ENCODE measurements at places on chromosomes 7 and 10.

DNA sequence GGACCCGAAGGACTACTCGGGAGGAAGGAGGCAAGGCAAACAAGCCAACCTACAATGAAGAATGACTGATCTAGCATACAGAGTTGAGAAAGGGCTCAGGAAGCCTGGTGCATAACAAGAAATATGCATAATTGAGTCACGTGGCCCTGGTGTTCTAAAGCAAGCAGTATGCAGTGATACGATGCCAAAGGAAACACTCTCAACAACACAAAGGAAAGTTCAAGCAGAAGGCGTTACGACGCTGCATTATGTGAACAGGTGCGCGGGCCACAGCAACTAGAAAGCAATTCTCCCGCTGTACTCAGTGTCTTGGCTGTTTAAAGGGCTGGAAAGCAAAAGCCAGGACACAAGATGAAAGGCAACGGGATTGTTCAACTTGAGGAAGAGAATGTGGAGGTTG lies 100.8 kb downstream of the PRTFDC1 start:
- H3K36me3 ChIP-seq = no peaks in the 10 kb centered on the region
- no peaks in the 10 kb centered on the region for H3K27me3 ChIP-seq
- DNase-seq = no peak
- H3K27ac ChIP-seq = no peak overlapping the region
- no peak overlapping the region for H3K4me3 ChIP-seq

- H3K36me3 ChIP-seq = no peaks in the 10 kb centered on the region
- H3K4me1 ChIP-seq = no peaks in the 10 kb centered on the region
- H3K27ac ChIP-seq = no peak overlapping the region
- DNase-seq = no peak
Measured at GRCh38 chr10:55353414-55353813, 552.4 kb upstream of the PCDH15 start.

GRCh38 chr7:76224695-76225094 lies 23.0 kb downstream of the SRRM3 start:
- H3K4me1 ChIP-seq = no peaks in the 10 kb centered on the region
- DNase-seq = no peak
- no peaks in the 10 kb centered on the region for H3K36me3 ChIP-seq
- H3K4me3 ChIP-seq = no peak overlapping the region
- H3K27me3 ChIP-seq = no peaks in the 10 kb centered on the region

DNA sequence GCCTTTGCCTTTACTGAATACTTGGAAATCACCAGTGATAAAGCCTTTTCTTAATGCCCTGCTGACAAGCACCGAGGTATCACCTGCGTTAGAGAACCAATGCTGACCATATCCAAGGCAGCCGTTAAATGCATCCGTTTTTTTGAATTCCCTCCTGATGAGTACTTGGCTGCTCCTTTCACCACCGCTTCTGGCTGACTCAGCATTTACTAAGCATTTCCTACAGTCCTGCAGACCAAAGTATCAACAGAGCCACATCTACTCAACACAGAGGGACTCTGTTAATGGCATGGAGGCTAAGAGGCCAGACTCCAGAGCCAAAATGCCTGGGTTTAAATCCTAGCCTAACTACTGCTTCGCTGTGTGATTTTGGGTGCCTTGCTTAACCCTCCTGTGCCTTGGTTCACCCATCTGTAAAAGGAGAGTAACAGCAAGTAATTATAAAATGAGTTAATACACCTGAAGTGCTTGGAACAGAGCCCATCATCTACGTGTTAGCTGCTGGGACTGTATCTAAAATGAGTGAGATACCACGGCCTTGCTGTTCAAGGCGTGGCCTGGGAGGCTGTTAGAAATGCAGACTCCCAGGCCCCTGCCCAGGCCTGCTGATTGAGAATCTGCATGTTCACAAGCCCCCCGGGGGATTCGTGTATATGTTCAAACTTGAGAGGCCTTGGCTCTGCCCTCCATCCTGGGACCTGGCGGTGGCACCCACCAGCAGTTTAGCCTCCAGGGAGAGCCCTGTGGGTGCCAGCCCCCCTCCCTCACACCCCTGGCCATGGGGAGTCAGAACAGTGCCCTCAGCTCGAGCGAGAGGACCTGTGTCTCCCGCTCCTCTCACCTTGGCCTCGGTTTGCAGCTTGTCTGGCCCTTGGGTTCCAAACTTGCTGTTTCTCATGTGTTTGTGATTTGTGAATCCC lies 30.8 kb upstream of the EFCAB10 start:
- no peak overlapping the region for H3K27ac ChIP-seq
- no peaks in the 10 kb centered on the region for H3K4me1 ChIP-seq
- H3K27me3 ChIP-seq = no peaks in the 10 kb centered on the region
- H3K36me3 ChIP-seq = no peaks in the 10 kb centered on the region
- no peak overlapping the region for H3K4me3 ChIP-seq
- DNase-seq = no peak

DNA sequence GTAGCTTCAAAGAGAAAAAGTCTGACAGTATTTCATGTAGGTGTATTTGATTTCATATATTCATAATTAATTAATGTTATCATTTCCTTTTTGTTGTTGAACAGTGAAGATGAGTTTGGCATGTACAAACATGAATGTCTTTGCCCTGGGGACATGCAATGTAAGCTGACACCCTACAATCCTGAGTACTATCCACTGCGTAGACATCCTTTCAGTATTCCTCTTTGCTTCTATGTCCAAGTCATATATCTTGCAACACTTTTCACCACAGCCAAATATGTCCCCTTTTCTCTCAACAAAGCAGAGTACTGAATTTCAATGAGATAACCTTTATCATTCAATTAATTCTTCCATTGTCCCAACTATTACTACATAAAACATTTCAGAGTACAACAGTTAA lies 93.6 kb downstream of the GPR37 start:
- no peak overlapping the region for H3K4me3 ChIP-seq
- H3K4me1 ChIP-seq = no peaks in the 10 kb centered on the region
- no peak overlapping the region for H3K27ac ChIP-seq

DNA sequence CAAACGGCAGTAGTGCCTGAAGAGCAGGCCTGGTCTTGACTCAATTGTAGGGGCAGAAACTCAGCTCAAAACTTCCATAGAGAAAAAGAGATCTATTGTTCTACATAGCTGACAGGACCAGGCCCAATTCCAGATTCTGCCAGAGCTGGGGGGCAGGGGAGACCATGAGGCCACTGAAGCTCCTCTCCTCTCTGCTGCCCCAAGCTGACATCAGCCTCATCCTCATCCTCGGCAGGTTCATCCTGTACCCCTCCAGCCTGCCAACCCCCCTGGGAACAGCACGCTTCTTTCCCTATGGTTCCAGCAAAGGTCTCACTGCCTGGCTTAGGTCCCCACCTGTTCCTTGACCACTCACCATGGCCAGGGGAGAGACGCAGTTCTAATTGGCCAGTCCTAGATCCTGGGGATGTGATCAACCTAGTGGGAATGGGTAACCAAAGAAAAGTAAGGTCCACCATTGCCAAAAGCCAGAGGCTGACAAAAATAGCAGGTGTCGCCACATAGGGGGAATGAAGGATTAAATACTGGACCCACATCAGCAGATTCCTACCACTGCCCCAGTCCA lies 42.9 kb downstream of the CCDC3 start:
- DNase-seq = no peak
- H3K4me1 ChIP-seq = no peaks in the 10 kb centered on the region
- no peaks in the 10 kb centered on the region for H3K36me3 ChIP-seq
- no peak overlapping the region for H3K4me3 ChIP-seq

DNA sequence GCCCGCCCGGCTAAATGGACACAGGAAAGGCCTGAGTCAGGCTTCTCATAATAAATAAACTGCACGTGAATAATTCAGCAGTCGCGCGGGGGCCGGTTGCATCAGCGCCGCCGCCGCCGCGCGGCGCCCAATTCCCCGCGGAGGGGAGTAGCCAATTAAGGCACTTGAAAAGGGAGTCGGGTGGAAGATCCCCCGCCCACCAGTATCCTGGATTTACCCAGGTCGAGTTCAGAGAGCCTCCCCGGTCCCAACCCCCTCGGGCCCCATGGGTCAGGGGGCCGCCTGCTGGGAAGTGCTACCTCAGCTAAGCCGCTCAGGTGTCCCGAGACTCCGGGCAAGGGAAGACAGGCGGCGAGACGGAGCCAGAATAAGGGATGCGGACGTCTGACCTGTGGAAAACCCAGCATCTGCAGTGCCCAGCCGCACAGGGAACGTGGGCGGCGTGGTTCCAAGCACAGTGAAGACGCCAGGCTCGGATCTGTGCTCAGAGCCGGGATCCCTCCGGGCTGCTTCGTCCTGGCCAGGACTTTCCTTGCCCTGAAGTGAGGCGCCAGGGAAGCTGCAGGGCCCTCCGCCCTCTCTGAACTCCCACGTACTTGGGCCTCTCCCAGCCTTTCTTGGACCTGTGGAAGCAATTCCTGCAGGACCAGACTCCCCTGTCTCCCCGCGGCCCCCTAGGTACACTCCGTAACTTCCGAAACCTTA lies 7.3 kb upstream of the LBX1 start:
- no peaks in the 10 kb centered on the region for H3K36me3 ChIP-seq
- peaks cover 6% of the 10 kb centered on the region for H3K4me1 ChIP-seq
- H3K27me3 ChIP-seq = peaks cover 69% of the 10 kb centered on the region
- H3K4me3 ChIP-seq = no peak overlapping the region
- no peak overlapping the region for H3K27ac ChIP-seq
- DNase-seq = no peak

DNA sequence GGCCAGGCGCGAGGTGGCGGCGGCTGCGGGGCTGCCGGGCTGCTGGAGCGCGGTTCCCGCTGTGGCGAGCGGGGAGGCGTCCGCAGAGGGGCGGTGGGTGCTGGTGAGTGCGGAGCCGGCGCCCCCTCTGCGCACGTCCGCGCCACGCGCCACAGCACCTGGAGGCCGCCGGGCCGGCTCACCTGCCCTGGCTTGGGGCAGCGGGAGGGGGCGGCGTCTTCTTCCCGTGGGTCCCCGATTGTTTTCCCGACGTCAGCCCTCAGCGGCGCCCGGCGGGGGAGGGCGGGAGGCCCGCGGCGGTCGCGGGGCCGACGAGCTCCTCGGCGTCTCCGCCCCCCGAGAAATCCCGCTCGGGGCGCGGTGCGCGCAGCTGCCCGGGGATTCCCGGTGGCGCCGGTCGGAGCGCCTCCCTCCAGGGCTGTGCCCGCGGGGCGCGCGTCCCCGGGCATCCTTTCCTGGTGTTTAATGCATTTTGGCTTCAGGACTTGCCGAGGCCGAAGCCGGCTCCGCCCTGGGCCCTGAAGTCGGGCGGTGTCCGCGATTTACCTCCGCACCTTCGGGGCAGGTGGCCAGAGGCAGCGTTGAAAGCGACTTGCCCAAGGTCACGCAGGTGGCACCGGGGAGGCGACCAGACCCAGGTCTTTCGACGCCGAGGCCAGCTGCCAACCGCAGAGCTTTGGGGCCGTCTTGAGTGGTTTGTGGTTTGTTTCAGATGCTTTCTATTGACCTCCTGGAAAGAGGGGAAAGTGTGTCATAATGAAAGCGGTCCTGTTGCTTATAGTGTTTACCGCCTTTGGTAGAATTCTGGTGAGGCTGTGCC lies 561 bp downstream of the PLEKHA1 start:
- H3K36me3 ChIP-seq = no peaks in the 10 kb centered on the region
- H3K27me3 ChIP-seq = no peaks in the 10 kb centered on the region
- H3K4me1 ChIP-seq = no peaks in the 10 kb centered on the region
- peak overlapping the region; percentile 65 for H3K4me3 ChIP-seq

GRCh38 chr10:18233775-18234174 lies 93.6 kb downstream of the CACNB2 start:
- no peak overlapping the region for H3K27ac ChIP-seq
- H3K4me1 ChIP-seq = no peaks in the 10 kb centered on the region
- no peaks in the 10 kb centered on the region for H3K36me3 ChIP-seq
- DNase-seq = no peak

GRCh38 chr7:155918720-155919390 lies 106.6 kb upstream of the SHH start:
- no peak overlapping the region for H3K27ac ChIP-seq
- no peaks in the 10 kb centered on the region for H3K4me1 ChIP-seq
- no peak for DNase-seq
- no peaks in the 10 kb centered on the region for H3K27me3 ChIP-seq
- no peak overlapping the region for H3K4me3 ChIP-seq

GRCh38 chr7:104993217-104993862 lies 20.7 kb upstream of the KMT2E start:
- H3K4me1 ChIP-seq = no peaks in the 10 kb centered on the region
- no peaks in the 10 kb centered on the region for H3K27me3 ChIP-seq
- DNase-seq = no peak
- no peak overlapping the region for H3K4me3 ChIP-seq
- no peaks in the 10 kb centered on the region for H3K36me3 ChIP-seq

DNA sequence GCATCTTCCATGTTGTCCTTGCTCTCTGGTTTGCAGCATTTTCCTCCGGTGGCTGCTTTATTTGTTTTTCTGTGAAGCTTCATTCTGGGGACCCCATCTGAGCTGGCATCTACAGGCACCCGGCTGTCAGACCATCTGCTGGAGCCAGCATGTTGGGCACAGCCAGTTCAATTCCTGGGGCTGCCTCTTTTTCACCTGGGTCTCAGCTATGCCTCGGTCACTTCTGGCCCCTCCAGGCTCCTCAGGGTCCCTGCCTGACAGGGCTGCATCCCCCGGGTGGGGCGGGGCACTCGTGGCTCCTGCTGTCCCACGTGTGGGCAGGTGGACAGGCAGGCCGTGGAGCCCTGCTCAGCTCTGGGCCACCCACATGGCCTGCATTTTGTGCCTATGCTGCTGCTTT lies 8.1 kb downstream of the SCART1 start:
- DNase-seq = no peak
- no peaks in the 10 kb centered on the region for H3K4me1 ChIP-seq
- H3K27ac ChIP-seq = no peak overlapping the region
- no peak overlapping the region for H3K4me3 ChIP-seq
- no peaks in the 10 kb centered on the region for H3K27me3 ChIP-seq
- H3K36me3 ChIP-seq = no peaks in the 10 kb centered on the region

DNA sequence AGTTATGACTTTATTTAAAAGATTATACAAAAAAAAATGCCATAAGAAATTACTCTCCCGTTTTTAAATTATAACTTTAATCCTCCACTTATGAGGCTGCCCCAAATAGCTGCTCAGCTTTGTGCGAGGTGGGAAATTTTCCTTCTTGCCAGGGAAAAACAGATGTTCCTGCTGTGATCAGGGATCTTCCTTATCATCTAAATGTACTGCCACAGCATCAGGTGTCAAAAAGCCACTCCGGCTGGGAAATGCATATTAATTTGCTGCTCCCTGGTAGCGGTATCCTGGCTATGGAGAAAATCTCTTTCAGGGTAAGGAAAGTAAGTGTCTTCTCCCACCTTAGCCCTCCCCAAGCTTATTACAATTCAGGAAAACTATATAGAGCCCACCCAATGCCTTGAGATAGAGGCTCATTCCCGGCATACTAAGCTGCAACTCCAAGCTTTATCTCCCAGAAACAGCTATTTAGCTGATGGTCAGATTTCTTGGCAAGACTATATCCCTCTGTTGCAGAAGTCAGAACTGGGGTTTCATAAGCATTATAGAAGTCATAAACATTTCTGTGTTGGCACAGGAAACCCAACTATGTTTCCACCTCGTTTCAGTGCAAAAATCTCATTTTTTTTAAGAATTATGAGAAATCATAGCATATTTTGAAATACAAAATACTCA lies 360.4 kb downstream of the PARD3 start:
- no peaks in the 10 kb centered on the region for H3K36me3 ChIP-seq
- H3K27me3 ChIP-seq = no peaks in the 10 kb centered on the region
- no peak for DNase-seq
- no peak overlapping the region for H3K4me3 ChIP-seq
- no peak overlapping the region for H3K27ac ChIP-seq

All from uterus (tissue), 4 donors.